NCI-H446 (cell line): ENCODE measurements at places on chromosomes 2 and 18.

DNA sequence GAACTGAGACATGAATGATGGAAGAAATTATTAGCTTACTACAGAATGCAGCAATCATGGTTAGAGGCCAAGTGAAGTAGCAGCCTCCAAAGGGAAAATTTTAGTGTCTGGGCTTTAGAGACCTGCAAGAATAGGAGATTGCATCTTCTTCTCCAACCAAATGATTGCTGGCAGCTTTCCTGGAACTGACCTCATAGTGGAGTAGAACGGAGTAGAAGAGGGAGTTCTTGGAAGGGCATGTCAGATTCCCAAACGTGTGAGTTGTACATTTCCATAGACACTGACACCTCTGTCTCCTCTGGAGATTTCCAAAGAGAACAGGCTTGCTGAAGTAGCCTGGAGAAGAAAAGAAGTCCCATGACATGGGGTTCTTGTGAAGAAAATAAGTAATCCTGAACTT lies 169.8 kb upstream of the ERBB4 start:
- DNase-seq = no peak

DNA sequence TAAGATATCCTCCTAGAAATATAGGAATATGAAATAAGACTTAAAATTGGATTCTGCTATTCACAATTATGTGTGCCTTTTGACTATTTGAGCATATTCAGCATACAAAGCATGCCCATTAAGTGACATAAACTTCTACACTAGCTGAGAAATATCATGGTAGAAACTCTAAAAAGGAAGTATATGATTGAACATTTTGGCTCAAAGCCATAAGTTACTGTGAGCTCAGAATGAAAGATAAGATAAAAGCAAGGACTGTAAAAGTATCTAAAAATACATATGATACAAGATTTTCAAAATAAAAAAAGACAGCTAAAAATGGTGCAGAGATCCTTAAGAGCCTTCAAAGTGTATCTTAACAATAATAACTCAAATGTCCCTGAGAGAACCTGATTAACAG lies 340.5 kb upstream of the SLC39A10 start:
- no peak for DNase-seq

- no peak for DNase-seq
Observed at GRCh38 chr2:73070643-73071359, 711 bp downstream of the SFXN5 start.

- no peak for DNase-seq
Observed at GRCh38 chr2:150587547-150588505, 100.4 kb upstream of the RND3 start.

- DNase-seq = no peak
Observed at GRCh38 chr2:71929482-71929772, 218.2 kb downstream of the CYP26B1 start.

GRCh38 chr18:13431886-13432285 lies 213.3 kb downstream of the LDLRAD4 start:
- no peak for DNase-seq

- DNase-seq = no peak
Observed at GRCh38 chr2:95272781-95273180, 1.5 kb upstream of the PROM2 start.

- no peak for DNase-seq
Observed at GRCh38 chr2:12612671-12613070, 104.1 kb upstream of the TRIB2 start.

GRCh38 chr18:6487968-6488367 lies 73.3 kb upstream of the L3MBTL4 start:
- DNase-seq = no peak

- DNase-seq = no peak
Observed at GRCh38 chr2:138018866-138019688, 54.8 kb downstream of the HNMT start.

DNA sequence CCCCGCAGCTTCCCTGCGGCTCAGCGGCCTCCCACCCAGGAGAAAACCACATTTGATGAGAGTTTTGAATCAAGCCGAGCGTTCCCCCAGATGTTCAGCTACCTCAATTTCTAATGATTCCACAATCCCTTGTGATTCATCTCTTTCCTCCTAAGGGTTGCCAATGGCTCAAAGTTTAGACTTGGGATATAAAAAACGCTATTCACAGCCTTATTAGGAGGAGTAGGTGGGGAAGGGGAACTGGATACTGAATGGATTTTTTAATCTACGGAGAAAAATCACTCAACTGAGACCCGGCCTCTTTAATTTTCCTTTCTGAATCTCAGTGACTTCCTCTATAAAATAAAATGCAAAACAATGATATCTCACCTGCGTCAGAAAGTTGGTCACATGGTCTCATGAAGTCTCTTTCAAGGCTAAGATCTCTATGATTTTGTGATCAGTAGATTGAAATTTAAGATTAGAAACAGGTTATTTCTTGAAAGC lies 192.6 kb upstream of the TCF4 start:
- peak; percentile 47 for DNase-seq
